ENCODE measurements at places on chromosomes 5 and 9.

- no peak for DNase-seq
Measured at GRCh38 chr5:72452515-72453245, 54.5 kb downstream of the ZNF366 start.

- no peak for DNase-seq
Measured at GRCh38 chr5:135539430-135540005, 3.8 kb upstream of the NEUROG1 start.

DNA sequence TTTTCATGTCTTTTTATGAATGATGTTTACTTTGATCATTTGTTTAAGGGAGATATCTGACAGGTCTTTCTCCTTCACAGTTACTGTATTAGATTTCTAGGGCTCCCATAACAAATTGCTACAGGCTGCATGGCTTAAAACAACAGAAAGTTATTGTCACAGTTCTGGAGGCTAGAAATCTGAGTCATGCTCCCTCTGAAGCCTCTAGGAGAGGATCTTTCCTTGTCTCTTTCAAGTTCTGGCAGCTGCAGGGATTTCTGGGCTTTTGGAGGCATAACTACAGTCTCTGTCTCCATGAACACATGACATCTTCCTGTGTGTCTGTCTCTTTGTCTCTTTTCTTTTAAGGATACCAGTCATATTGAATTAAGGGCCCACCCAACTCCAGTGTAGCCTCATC is 557.3 kb upstream of the SEMA6A start:
- no peak for DNase-seq

- DNase-seq: no peak
Measured at GRCh38 chr5:103234239-103234975, 24.2 kb upstream of the MACIR start.

GRCh38 chr9:88535226-88536022 is 446 bp downstream of the NXNL2 start:
- DNase-seq: peak; percentile 23

DNA sequence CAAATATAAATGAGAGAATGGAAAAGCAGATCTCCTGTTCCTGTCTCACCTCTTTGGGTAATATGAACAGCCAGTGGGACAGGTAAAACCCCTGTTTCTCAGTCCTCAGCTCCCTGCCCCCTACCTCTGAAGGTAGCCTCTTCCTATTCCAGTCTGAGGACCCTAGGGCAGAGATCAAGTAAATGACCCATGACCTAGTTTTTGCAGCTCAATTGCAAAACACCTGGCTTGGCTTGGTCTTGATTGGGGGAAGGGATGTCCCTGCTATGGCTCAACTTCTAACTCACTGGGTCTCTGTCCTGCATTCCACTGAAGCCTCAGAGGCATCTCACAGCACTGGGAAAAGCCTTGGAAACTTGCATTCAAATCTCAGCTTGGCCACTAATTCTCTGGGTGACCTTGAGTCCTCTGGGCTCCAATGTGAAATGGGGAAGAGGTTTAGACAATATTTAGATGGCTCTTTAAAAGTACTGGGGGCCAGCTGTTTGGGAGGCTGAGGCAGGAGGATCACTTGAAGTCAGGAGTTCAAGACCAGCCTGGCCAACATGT is 1.6 kb upstream of the GALT start:
- DNase-seq: no peak

DNA sequence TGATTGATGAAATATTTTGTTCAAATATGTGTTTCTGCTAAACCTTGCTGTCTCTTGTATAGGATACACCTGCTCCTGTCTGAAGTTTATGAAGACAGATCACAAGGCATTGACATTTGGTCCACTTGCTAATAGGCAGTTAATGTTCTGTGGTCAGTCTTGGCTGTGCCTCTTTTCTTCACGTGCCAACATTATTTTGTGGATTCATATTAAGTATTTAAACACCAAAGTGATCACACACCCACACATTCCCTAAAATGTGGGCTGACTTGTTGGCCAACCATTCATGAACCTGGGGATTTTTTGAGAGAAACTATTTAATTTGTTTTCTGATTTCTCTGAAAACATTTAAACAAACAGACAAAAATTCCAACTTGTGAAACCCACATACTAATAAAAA is 33.7 kb downstream of the ZNF462 start:
- DNase-seq: no peak

DNA sequence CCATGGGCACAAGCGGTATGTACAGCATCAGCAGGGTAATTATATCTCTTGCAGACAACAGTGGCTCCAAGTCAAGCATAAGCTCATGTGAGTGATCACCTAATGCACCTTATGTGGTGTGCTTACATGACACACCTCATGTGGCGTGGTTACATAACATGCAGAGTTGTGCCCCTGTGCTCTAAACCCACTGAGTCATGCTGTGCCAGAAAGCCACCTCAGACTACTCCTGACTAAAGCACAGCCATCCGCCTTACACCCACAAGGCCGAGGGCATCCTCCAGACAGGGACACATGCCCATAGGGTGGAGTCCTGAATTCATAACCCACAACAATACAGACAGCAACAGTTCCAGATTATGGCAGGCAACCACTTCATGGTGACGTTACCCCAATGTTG is 163.7 kb upstream of the SLC30A5 start:
- DNase-seq: no peak

DNA sequence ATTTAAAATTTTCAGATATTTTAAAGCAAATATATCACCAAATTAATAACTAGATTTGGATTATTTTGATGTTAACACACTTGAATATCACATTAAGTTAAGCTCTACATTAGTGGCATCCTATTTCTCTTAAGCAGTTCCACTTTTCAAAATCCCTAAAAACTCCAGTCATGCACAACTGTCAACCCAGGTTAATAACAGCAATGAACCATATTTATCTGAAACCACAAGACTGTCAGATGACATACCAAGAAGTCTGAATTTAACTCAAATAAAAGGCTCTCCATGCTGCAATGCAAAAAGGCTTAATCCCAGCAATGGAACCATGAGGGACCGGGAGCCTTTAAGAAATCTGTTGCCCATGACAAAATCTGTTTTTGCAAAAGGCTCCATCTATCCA is 27.5 kb downstream of the FNIP1 start:
- no peak for DNase-seq

GRCh38 chr5:135951807-135952206 is 3.0 kb downstream of the LECT2 start:
- no peak for DNase-seq

DNA sequence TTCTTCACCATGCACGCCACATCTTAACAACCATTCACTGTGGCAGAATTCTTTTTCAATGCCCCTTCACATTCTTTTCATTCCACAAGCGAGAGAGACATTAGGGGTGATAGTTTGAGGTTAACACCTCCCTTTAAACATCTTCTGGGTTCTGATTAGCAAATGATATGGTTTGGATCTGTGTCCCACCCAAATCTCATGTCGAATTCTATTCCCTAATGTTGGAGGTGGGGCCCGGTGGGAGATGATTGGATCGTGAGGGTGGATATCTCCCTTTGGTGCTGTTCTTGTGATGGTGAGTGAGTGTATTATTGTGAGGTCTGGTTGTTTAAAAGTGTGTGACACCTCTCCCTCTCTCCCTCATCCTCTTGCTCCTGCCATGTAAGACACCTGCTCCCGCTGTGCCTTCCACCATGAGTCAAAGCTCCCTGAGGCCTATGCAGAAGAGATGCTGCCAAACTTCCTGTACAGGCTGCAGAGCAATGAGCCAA is 46.1 kb upstream of the RAI14 start:
- DNase-seq: no peak

DNA sequence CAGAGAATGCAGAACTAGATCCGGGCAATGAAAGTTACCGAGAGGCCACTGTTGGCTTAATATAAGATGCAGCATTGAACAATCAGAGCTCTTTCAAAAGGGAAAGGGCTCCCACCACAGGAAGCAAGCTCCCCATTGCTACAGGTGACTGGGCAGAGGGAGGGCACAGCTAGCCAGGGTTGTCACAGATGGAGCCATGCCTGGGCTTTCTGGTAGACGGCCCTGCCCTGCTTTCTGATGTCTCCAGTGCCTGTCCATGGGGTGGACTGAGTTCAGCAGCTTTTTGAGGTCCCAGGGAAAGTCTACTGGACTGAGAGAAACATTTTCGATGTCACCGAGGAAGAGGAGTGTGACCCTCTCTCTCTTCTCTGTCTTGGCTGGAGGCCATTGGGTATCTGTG is 14.1 kb downstream of the RGS3 start:
- no peak for DNase-seq

- no peak for DNase-seq
Measured at GRCh38 chr9:78698371-78698770, 401.4 kb downstream of the PSAT1 start.

- no peak for DNase-seq
Measured at GRCh38 chr9:99867968-99868367, 38.5 kb upstream of the STX17 start.

GRCh38 chr5:175032741-175033151 is 308.4 kb downstream of the MSX2 start:
- DNase-seq: no peak

DNA sequence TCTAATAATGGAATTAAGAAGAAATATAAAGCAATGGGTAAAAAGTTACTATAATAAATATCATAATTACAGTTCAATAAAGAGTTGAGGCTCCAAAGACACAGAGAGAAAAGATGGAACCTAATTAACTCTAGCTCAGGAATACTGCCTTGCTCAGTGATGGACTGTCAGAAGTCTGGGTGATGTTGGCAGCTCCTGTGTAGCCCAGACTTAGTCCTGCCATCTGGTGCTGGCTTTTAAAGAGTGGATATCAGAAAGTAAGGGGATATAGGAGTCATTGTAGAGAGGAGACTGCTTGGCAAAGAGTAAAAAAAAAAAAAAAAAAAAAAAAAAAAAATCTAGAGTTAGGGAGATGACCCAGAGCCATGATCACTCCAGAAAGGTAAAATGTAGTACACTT is 551.9 kb upstream of the DMAC1 start:
- no peak for DNase-seq

GRCh38 chr9:1052365-1053281 is 2.5 kb downstream of the DMRT2 start:
- no peak for DNase-seq

- DNase-seq: no peak
Measured at GRCh38 chr9:78115073-78115472, 83.5 kb upstream of the GNAQ start.

DNA sequence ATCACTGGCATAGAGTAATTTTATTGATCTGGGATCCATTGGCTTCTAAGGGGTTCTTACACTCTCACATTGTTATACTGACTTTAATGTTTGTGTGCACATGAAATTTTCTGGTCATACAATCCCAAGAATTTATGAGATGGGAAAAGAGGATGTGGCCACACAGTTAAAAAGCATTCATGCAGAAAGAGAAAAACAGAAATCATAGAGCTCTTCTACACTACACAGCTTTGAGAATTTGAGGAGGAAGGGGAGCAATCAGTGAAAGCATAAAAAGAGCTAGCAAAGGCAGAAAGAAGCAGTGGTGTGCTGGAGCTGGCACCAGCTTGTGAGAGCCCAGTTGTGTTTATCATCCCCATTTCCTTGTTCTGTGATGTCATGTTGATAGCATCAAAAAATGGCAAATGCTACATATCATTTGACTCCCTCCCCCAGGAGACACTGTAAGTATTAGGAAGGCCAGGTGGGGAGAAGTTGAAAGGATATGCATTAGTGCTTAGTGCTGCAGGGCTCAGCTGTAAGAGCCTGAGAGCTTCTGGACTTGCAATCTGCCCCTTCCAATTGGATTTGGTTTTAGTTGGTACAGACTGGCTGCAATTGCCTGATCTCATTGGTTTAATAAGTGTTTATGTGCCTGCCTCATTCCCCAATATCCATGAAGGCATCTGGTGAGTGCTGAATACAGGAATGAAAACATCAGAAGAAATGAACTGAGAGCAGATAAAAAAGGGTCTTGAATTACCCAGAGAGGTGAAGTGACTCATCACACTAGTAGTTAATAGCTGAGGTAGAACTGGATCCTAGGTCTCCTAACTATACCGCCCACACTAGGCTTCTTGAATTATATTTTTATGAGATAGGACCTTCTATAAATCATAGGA is 30.9 kb downstream of the RHOBTB3 start:
- DNase-seq: no peak

DNA sequence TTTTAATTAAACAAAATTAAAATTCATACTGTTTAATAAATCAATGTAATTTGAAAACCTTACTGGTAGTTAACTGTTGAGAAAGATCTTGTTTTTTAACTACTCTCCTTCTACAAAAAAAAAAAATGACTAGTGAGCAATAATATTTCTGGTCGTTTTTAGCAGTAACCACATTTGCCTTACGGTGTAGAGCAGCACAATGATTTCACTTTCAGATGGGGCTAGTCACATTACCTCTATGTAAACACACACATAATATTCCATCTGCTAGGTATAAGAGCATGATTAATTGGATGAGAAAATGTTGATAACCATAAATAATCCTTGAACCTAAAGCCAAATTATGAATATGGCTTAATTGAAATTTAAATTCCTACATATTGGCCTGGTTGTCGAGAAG is 198.1 kb downstream of the CHSY3 start:
- no peak for DNase-seq

- no peak for DNase-seq
Measured at GRCh38 chr5:148970876-148971275, 92.0 kb downstream of the SH3TC2 start.

GRCh38 chr9:84945878-84946538 is 276.5 kb downstream of the NTRK2 start:
- no peak for DNase-seq

DNA sequence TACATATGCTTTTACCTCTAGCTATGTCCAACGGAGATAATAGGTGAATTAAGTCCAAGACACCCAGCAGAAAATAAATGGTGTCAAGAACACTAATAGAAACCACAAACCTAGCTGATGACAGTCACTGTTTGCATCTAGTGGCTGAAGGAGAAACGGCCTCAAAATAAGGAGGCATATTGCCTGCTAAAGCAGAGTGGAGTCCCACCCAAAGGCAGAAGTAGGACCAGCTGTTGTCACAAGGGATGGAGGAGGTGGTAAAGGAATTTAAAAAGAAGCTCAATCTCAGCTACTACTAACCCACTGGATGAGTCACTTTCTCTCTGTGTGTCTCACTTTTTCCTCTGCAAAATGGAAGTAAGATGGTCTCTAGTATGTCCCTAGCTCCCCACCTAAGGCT is 224.3 kb downstream of the GRIA1 start:
- DNase-seq: no peak

Data from NCI-H748 treated with DMSO at 0.1 percent for 48 hours (cell line).